ENCODE measurements at places on chromosomes 7 and 10.

GRCh38 chr10:61765176-61766087, 102.7 kb downstream of the CABCOCO1 start:
- no peak for DNase-seq

- no peak for DNase-seq
Observed at GRCh38 chr10:110151467-110151866, 55.9 kb upstream of the MXI1 start.

DNA sequence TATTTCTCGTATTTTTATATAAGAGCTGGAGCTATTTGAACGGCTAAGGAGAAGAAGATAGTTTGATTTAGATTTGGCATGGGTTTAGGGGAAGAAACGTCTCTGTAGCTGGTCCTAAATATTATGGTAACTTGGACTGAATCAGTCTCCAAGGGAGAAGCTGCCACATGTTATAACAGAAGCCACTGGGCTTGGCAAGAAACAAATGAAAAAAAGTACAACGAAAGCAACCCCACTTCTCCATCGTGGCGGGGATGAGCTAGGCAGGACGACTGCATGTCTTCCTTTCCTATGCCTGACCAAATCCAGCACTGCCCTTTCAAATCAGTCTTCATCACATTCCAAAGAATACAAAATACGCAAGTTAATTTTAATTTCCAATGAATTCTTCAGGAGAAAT, 196.7 kb upstream of the KLF14 start:
- DNase-seq: no peak

GRCh38 chr10:102523250-102524029, 19.7 kb downstream of the SUFU start:
- no peak for DNase-seq

- no peak for DNase-seq
Observed at GRCh38 chr7:97305589-97305988, 188.1 kb downstream of the SDHAF3 start.

GRCh38 chr7:27928001-27928400, 188.0 kb downstream of the TAX1BP1 start:
- no peak for DNase-seq

DNA sequence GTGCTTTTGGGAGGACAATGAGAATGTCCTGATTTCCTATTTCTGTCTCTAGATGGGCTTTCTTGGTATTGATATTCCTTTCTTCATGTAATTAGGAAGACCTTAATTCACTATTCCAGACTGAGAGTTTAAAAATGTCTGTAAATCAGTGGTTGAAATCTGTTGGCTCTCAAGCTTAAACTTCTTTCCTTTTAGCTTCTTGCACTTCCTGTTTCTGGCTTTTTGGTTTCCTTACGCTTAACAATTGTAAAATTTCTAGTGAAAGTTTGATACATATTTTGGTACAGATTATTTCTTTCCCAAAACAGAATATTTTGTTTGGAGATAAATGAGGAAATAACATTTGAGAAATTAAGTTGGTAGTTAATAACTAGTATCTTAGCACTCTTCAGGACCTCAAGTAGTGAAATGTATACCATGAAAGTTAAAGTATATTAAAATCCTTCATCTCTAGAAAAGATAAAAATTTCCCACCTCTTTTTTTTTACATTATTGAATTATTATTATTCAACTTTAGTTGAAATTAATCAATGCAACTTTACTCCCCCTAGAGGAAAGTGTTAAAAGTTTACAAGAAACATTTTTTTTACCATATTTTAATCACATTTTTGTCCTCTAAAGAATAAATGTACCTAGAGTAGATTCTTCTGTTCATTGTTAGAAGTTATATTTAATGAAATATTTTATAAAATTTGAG, 137.2 kb downstream of the PHTF2 start:
- no peak for DNase-seq

GRCh38 chr10:21523557-21524008, 1.9 kb downstream of the SKIDA1 start:
- no peak for DNase-seq

GRCh38 chr7:71454981-71455380, 323.0 kb downstream of the GALNT17 start:
- no peak for DNase-seq

GRCh38 chr7:106590209-106590816, 70.6 kb downstream of the CCDC71L start:
- no peak for DNase-seq

DNA sequence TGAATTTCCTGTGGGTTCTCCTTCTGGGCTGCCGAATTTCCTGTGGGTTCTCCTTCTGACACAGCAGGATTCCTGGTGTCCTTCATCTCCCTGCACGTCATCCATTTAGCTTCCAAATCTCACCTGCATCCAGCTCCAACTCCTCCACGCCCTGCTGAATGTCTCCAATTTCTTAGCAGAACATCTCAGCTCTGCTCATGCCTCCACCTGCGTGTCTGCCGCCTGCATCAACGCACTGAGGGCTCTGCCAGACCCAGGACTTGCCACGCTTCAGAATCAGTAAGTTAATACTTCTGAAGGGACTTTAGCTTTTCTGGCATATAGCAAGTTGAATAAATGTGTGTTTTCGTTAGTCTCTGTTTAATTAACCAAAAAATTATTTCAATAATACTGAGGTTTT, 31.1 kb upstream of the VIPR2 start:
- DNase-seq: no peak

GRCh38 chr10:54866666-54867065, 65.6 kb upstream of the PCDH15 start:
- no peak for DNase-seq

- DNase-seq: no peak
Observed at GRCh38 chr10:10776363-10776762, 241.3 kb upstream of the CELF2 start.

- no peak for DNase-seq
Observed at GRCh38 chr10:93874309-93875031, 19.3 kb upstream of the SLC35G1 start.

- DNase-seq: no peak
Observed at GRCh38 chr7:21251151-21251800, 176.6 kb upstream of the SP4 start.

GRCh38 chr10:12597788-12598765, 248.7 kb downstream of the CAMK1D start:
- no peak for DNase-seq

- DNase-seq: no peak
Observed at GRCh38 chr10:102595293-102595692, 49.0 kb upstream of the TRIM8 start.

- DNase-seq: peak; percentile 79
Observed at GRCh38 chr7:99392659-99393354, 15.6 kb downstream of the PDAP1 start.

DNA sequence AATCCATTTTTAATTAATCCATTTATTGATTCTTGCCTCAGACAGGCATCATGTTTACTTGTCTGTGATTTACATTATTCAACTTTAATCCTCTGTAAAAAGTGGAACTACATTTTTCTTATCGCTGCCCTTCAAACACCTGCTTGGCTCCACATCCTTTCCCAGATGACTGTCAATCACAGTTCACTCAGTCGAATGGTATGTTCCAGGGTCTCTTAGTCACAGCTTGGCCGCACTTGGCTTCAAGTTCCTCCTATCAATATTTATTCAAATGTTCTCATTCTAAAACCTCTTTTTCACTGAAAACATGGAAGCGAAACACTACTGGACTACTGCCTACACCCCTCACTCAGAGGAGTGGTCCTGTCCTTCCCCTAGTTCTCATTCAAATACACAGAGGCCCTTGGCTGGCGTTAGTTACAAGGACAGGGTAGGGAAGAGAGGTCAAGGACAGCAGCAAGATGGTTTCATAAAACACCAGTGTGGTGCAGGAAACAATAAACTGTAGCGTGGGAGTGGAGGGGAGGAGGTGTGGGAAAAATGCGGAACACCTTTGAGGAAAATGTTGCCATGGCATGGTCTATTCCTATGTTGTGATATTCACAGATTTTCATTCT, 143.2 kb downstream of the USP6NL start:
- no peak for DNase-seq

- DNase-seq: no peak
Observed at GRCh38 chr10:94803307-94803706, 40.8 kb downstream of the CYP2C19 start.

GRCh38 chr10:68516766-68517165, 10.6 kb downstream of the SLC25A16 start:
- no peak for DNase-seq

- no peak for DNase-seq
Observed at GRCh38 chr10:30371954-30372353, 22.9 kb upstream of the MTPAP start.

- no peak for DNase-seq
Observed at GRCh38 chr10:69061305-69062161, 26.4 kb upstream of the SRGN start.

- DNase-seq: peak; percentile 29
Observed at GRCh38 chr7:94656925-94657731, 1.2 kb upstream of the SGCE start.

DNA sequence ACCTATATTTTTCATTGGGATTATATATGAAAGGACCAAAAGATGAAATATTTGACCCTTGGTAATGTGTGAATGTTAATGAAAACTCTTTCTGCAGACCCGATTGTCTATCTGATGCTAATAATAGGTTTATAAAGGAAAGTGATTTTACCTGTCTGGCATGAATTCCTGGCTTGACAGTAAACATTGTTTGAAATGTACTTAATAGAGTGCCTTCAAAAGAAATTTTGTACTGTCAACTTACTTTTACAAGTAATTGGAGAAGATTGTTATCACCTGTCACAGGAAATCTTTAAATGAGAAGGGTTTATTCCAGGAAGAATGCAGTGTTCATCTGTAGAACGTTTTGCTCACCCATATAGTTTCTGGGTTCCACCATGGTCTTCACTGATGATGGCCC, 588.2 kb downstream of the INHBA start:
- no peak for DNase-seq

GRCh38 chr7:55526770-55527169, 45.5 kb downstream of the VOPP1 start:
- no peak for DNase-seq

- DNase-seq: no peak
Observed at GRCh38 chr7:156230576-156230975, 410.0 kb upstream of the RNF32 start.

DNA sequence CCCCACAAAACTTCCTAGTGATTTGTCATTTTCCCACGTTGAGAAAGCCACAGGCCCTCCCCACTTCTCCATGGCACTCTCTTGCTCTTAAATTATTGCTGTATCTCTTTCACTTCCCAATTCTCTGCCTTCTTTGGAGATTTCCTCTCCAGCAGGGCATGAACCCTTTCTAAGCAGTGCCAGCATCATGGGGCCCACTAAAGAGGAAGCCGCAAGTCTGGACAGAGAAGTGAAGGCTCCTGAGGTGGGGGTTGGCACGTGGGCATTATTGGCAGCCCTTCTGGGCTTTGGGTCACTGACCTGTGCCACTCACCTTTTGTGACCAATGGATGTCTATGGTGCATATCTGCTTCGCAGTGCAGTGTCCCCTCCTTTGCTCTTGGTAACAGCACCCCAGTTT, 97.7 kb upstream of the TCF7L2 start:
- DNase-seq: no peak

GRCh38 chr10:3775696-3776551, 9.1 kb downstream of the KLF6 start:
- DNase-seq: no peak

DNA sequence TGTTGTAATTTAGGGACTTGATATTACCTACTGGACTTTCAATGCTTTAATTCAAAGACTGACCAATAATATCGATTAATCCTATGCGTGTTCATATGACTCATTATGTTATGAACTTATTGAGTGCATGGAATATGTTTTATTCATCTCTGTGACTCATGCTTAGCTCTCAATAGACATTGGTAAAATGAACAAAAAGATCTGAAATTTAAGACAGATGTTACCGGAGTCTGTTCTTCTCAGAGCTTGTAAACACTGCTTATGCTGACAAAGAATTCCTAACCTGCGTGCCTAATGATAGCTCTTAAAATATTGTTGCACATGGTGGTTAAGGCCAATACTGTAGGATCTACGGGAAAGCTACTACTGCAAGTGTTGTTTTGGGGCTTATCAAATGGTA, 131.5 kb upstream of the ACBD5 start:
- no peak for DNase-seq

GRCh38 chr10:200405-200804, 65.2 kb downstream of the ZMYND11 start:
- DNase-seq: no peak

- DNase-seq: no peak
Observed at GRCh38 chr10:126598009-126598408, 72.5 kb downstream of the C10orf90 start.

GRCh38 chr10:132940791-132941465, 1.4 kb downstream of the CFAP46 start:
- DNase-seq: no peak

DNA sequence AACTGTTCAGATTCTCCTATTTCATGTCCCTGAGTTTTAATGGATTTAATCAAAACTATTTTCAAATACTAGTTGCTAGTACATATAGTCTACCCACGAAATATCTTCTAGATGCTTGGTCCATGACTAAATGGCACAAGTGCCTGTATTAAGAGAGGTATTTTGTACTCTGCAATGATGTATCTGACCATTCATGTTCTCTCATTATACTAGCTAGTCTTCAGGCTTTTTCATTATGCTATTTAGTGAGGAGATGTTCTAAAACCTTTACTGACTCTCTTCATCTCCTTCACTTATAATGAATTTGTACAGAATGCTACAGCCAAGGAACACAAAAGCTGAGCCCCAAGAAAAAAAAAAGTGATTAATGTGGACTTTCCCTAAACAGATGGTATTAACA, 222.5 kb downstream of the AHR start:
- DNase-seq: no peak

DNA sequence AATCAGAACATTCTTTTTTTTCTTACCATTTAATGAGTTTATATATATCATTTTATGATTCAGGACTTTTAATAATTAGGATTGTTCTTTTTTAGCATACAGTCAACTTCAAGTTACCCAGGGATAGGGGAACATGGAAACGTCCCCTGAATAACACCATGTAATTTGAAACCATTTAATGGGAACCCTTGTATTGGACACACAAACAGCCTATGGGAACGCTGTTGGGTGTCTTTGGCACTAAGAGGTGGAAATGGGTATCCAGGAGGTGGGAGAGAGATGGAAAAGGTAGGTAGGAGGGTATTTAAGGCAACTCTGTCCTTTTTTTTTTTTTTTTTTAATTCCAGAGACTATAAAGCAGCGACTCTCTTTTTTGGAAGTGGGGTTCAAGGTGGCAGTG, 2.6 kb downstream of the LUC7L2 start:
- DNase-seq: no peak

DNA sequence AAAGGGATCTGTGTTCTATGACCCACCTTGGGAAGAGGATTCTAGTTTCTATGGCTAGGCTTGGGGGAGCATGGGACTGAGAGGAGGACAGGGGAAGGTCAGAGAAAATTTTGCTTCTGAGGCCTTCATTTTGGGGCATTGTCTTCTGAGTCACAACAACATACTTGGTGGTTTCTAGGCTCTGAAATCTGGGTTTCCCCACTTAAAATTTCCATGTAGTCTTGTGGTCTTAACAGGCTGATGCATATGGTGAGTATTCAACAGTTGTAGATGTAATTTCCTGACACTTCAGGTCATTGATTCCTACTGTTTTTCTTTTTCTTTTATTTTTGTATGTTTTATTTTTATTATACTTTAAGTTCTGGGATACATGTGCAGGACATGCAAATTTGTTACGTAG, 88.5 kb downstream of the ANKRD7 start:
- DNase-seq: no peak

GRCh38 chr10:20887706-20888555, 9.2 kb downstream of the NEBL start:
- DNase-seq: no peak

GRCh38 chr10:2948127-2948854, 119.1 kb upstream of the PFKP start:
- no peak for DNase-seq

- no peak for DNase-seq
Observed at GRCh38 chr7:66176914-66177313, 28.2 kb upstream of the TPST1 start.
